Endothelial cell (in vitro differentiated cells): ENCODE measurements at places on chromosomes 2 and 18.

- DNase-seq = no peak
Measured at GRCh38 chr2:75324141-75324540, 124.8 kb upstream of the TACR1 start.

GRCh38 chr2:70340075-70340474 is 38.2 kb upstream of the FAM136A start:
- DNase-seq = no peak

DNA sequence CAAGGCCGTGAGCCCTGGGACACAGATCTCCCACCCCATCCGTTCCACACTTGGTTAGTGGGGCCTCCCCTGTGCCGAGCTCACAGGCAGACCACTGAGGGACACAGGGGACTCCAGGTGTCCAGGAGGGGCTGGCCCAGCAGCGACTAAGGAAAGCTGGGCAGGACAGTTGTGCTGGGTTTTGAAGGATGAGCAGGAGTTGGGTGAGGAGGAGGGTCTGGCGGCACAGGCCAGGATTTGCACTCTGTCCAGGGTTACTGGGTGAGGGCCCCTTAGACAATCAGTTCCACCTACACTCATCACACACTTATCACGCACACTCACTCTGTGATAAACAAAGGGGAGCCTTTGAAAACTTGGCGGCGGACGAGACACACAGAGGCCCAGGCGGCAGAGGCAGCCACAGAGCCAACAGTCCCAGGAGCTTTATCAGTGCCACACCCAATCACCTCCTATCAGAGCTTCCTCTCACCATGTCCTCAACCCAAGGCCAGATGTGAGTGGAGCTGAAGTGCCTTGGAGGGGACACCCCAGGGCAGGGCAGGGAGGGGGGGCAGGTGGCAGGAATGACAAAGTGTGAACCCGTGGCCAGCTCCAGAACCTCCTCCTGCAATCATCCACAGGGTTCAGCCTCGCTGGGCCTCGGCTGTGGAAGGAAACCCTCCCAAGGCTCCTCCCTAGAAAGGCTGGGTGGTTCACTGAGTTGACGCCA is 26.6 kb downstream of the BIN1 start:
- no peak for DNase-seq

- DNase-seq = no peak
Measured at GRCh38 chr2:176110415-176111308, 3.6 kb downstream of the HOXD11 start.

DNA sequence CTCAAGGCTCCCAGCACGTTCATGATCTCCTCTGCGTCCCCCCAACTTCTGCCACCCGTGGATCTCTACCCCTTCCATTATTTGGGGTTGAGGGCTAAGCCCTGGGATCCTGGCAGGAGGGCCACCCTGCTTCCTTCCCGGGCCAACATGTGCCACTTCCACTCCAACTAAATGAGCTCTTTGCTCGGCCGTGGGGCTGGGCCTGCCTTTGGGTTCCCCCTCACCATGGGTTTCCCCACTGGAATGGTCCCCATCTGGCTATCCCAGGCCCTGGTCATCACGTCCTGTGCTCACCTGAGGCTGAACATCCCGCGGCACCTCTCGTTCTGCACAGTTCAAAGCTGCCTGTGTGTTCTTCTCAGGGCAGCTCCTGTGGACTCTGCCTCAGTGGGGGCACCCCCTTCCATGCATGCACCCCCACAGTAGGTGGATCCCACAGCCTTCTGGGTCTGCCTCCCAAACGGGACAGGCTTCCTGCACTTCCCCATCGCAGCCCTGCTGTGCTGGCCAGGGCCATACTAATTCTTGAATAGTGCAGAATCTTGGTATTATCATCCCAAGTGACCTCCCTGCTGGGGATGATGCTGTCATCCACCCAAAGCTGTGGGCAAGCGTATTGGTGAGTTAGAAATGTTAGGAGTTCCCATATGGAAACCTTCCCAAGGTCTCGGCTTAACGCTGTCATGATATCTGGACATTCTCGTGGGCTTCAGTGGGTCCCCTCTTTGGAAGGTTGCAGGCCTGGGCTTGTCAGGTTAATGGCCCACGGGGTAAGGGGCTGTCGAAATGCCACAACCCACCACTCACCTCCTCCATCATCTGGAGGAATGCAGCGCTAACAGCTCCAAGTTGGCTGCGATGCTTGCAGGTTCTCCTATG is 150.5 kb upstream of the TWIST2 start:
- DNase-seq = no peak

DNA sequence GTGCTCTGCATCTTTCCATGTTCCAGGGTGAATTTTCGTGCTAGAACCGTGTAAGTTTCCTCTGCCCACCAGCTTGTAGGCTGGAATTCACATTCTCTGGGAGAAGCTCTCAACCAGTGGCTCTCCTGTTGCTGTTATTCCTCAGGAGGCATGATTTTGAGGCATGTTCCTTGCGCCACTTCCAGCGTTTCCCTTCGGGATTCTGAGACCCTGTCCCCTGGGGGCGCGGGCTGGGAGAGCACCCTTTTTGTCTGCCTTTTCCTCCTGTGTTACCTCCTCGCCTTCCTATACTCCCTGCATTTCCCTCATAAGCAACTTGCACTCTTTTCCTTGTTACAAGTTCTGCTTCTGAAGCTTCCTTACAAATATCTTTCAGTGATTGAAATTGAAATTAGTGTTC is 156.4 kb downstream of the PTPRM start:
- no peak for DNase-seq

GRCh38 chr2:192228685-192229084 is 34.0 kb upstream of the TMEFF2 start:
- DNase-seq = no peak

- DNase-seq = no peak
Measured at GRCh38 chr2:199764273-199764800, 86.7 kb downstream of the FTCDNL1 start.

DNA sequence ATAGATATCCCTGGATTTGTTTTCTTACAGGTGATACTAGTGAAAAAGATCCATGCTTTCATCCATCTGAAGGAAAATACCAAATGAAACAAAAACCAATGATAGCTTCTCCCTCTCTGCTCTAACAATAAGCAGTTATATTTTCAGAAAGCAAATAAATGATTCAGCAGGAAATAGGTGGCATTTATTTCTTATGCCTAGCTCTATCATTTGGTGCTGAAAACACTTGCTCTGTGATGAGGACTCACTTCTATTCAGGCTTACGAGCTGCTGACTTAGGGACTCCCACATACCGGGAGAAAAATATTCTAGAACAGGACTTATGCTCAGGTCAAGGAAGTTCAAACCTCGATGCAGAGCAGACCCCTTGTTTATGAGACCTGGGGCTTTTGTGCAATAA is 142.6 kb downstream of the SETBP1 start:
- DNase-seq = no peak

DNA sequence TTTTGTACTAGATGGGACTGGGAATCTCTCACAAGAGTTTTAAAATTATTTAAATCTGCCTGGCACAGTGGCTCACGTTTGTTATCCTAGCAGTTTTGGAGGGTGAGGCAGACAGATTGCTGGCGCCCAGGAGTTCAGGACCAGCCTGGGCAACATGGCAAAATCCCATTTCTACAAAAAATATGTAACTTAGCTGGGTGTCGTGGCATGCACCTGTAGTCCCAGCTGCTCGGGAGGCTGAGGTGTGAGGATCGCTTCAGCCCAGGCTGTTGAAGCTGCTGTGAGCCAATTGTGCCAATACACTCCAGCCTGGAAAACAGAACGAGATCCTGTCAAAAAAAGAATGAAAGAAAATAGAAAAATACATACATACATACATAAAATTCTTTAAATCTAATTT is 685.7 kb upstream of the PIK3C3 start:
- no peak for DNase-seq

DNA sequence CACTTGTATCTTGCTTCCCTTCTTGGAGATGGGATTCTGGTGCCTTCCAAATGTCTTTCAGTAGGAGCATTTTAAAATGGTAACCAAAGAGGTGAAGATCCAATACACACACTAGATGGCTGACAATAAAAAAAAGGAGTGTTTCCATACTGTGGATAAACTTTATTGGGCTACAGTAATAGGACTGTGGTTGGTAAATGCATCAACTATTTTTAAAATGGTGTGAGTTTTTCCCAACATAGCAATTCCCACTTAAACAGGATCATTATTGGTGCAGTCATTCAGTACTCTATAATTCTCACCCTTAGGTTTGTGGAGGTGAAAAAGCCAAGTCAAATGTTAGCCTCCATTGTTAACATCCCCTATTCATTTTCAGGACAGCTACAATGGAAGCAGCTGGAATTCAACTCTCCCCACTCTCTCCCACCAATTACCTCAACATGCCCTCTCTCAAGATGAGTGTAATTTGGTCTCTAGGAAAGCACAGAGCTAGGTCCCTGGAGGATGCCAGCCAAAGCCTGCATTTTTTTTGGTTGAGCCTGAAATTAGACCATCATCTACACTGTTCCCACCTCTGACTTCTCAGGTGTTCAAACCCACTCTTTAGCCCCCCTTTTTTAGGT is 273.3 kb downstream of the TCF4 start:
- no peak for DNase-seq

DNA sequence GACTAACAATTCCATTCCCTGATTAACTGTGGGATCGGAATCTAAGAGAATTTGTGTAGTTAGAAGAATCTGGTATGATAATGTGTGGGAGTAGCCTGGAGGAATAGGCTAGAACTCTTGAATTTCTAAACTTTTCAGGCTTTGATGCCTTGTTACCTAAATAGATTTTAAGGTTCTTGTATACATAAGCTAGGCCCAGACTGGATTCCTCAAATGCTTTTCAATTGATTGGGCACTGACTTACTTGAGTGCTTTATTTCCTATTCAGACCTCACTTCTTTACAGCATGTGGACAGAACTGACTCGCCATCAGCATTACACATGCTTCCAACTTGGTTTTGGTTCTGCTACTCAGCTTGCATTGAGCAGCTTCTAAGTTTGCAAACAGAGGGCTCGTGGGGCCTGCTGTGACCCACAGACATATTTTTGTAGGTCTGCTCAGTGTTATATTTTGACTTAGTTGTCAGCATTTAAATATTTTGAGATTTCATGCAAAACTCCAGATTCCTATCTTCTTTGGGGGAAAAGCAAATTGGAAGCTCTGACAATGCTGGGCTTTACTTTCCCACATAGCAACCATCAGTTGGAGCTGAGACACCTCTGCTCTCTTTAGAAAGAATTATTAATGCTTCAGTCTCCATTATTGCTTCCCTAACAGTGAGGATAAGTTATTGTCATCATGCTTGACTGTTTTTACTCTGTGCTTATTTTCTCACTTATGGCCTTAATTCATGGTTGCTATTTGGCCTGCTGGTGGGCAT is 5.7 kb downstream of the PARD3B start:
- no peak for DNase-seq

DNA sequence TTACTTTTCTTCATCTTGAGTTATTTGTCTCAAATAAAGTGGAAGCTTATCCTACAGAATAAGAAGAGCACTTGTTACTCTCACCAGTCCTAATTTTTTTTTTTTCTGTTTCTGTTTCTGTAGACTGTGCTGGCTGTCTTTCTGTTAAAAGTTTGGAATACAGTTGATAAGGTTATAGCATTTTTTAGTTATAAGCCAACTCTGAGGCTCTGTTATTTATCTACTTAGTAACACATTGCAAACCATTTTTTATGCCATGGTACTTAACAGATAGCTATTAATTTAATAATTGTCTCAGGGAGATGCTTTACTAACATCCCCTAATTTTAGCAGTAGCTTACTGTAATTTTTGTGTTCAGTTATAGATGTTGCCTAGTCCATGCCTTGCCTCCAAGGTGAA is 37.9 kb downstream of the CREB1 start:
- DNase-seq = no peak

DNA sequence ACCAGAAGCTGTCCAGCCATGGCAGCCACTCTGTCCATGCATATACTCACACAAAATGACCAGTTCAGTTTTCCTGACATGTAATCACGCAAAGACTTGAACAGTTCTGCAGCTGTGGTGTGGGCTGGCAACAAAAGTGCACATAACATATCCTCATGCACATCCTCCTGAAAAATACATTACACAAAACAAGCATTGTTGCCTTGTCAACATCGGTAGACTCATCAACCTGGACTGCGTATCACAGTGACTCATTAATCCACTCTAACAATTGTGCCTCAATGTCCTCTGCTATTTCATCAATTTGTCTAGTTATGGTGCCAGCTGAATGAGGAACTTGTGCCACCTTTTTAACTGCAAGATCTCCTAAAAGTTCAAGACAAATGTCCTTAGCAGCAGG is 19.5 kb downstream of the RBKS start:
- no peak for DNase-seq

- no peak for DNase-seq
Measured at GRCh38 chr2:196291426-196291825, 120.0 kb upstream of the STK17B start.

- no peak for DNase-seq
Measured at GRCh38 chr18:8461544-8461943, 147.7 kb upstream of the RAB12 start.

- no peak for DNase-seq
Measured at GRCh38 chr2:100998235-100998573, 3.9 kb upstream of the RPL31 start.

DNA sequence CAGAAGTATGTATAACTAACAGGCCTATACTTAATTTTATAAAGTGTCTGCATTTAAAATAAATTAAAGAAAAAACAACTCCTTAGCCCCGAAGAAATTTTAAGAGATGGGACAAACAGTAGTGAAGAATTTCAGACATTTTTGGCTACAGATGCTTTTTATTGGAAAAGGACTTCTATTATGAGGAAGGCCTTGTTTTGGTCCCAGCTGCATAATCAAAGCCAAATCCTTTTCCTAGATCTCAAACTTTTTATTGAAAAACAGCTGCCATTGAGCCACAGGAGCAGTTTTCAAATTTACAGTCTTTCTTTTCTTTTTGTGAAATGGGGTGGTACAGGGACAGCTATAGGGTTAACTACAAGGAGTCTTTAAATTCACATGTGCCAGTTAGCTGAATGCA is 51.3 kb upstream of the SETBP1 start:
- no peak for DNase-seq

DNA sequence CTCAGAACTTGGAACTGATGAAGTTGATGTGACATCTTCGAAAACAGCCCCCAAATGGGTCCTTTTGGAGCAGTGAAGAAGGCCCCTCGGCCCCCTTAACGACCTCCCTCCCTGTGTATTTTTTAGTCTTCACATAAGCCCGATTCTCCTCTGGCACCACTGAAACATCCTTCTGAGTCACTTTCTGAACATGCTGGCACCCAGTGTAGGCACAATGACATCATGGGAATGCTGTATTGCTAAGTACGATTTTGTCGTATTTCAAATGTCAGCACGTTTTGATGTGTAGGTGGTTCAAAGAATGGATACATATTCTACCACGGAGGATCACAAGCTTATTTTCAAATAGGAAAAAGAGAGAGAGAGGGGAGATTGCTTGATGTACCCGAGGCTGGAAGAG is 111.7 kb upstream of the RIOK3 start:
- DNase-seq = no peak

- DNase-seq = no peak
Measured at GRCh38 chr2:121293450-121294325, 8.7 kb upstream of the TFCP2L1 start.
